NCI-H524 (cell line): ENCODE measurements at places on chromosomes 1 and 21.

- DNase-seq: no peak
Observed at GRCh38 chr1:4119516-4120220, 219.6 kb upstream of the C1orf174 start.

- peak; percentile 4 for DNase-seq
Observed at GRCh38 chr1:153565529-153566374, at the start of gene S100A2. Gene S100A2, minus strand, starts transcription at chr1:153565844. Its CDS starts 1,967 bp downstream, at chr1:153563877.

GRCh38 chr1:182052355-182052754, 9.2 kb downstream of the ZNF648 start:
- DNase-seq: no peak

GRCh38 chr1:31397360-31398095, 15.5 kb upstream of the SERINC2 start:
- no peak for DNase-seq

DNA sequence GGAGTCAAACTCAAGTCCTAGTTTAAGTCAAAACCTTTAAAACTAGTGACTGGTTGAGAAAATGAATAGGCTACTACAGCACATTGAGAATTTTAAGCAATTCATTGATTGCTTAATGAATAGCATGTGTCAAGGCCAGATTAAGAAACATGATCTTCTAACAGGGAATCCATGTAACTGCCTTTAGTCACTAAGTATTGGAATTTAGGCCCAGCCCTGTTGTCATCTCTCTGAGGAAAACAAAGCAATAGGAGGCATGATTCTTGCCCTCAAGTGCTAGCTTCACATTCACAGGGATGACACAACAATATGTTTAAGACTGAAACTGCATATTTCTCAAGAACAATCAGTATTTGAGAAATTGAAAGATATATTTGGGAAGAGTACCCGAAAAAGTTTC, 70.0 kb upstream of the PTGS2 start:
- no peak for DNase-seq

GRCh38 chr1:53367503-53368313, 39.8 kb upstream of the LRP8 start:
- DNase-seq: no peak

GRCh38 chr1:203216274-203217138, 13.0 kb downstream of the CHIT1 start:
- peak; percentile 84 for DNase-seq

DNA sequence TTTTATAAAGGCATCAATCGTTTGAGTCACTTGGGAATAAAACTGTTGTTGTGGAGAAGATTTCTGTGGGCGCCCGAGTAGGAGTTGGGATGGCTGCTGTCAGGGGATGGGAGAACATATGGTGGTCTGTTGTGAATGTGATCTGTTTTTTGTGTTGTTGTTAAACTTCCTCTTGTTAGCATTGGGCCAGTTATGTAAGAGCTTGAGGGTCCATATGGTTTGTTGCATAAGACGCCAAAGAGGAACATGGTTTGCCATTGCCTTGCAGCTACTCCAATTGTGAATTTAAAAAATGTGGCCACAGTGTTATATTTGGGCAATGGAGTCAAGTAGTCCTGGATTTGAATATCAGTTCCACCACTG, 136.1 kb upstream of the JUN start:
- peak; percentile 64 for DNase-seq

DNA sequence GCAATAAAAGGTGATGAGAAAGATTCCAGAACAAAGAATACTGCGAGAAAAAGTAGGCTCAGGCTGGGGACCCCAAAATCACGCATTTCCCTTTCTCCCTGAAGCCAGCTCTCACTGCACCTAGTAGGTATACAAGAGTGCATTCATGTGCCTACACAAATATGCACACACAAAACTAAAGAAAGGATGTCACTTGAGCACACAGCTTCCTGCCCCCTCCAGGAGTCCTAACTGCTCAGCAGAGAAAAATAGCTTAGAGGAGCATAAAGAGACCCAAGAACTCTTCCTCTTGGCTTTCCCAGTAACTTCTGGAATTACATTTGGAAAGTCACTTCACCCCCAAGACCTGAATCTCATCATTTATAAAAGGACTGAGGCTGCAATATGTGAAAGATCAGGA, 38.0 kb downstream of the JAK1 start:
- DNase-seq: no peak

GRCh38 chr1:164562061-164562460, 3.1 kb downstream of the PBX1 start:
- no peak for DNase-seq

- no peak for DNase-seq
Observed at GRCh38 chr1:232308616-232309015, 321.3 kb downstream of the SIPA1L2 start.

GRCh38 chr1:205709059-205709398, 28.7 kb upstream of the SLC45A3 start:
- no peak for DNase-seq

DNA sequence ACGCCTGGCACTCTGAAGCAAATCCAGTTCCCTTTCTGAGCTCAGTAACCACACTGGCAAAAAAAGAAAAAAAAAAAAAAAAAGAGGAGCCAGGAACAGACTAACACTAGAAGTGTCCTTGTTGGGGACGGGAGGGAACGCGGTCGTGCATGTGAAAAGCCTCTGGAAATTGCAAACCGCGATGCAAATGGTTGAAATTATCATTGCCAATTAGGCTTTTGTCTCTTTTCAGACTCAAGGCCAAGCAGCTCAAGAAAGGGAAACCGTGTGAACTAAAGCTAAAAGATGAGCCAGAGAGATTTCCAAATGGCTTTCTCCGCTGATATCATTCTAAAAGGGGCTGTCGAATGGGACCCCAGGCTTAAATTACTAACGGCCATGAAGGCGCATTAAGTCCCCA, 13.5 kb downstream of the TRABD2B start:
- DNase-seq: no peak

DNA sequence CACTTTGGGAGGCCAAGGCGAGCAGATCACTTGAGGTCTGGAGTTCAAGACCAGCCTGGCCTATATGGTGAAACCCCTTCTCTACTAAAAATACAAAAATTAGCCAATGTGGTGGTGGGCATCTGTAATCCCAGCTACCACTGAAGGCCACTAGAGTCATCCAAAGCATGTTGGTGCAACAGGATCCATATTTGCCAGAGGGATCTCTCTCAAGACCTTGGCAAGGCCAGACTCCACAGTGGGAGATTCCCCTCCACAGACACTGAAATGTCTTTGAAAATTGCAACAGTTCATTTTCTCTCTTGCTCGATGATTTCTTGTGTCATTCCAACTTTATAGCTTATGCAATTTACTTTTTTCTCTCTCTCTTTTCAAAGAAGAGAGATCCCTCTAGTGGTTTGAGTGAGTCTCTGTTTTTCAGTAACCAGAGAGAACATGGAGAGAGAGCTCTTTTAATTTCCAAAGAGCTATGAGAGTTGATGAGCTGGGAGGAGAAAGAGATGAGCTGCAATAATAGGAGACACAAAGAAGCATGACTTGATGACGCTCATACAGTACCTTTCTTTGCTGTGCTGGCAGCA, 176.8 kb upstream of the USP25 start:
- no peak for DNase-seq

- DNase-seq: no peak
Observed at GRCh38 chr1:1627261-1627828, 4.6 kb upstream of the MMP23B start.

DNA sequence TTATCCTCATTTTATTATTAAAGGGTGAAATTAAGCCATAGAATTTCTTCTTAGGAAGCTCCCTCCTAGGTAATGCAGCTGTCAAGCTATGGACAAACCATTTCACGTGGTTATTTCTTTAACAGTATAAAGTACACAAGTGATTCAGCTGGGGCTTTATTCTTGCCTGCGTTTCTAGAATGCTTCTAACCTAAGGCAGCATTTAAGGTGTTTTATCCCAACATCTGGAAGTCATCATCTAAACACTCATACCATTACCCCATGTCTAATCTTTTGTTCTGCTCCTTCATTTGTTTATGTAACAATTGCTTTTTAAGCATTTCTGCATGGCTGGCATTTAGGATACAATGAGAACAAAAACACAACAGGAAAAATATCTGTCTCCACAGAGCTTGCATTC, 829.2 kb upstream of the ADAMTS5 start:
- DNase-seq: no peak

GRCh38 chr1:14894811-14895560, 258.6 kb upstream of the TMEM51 start:
- no peak for DNase-seq

DNA sequence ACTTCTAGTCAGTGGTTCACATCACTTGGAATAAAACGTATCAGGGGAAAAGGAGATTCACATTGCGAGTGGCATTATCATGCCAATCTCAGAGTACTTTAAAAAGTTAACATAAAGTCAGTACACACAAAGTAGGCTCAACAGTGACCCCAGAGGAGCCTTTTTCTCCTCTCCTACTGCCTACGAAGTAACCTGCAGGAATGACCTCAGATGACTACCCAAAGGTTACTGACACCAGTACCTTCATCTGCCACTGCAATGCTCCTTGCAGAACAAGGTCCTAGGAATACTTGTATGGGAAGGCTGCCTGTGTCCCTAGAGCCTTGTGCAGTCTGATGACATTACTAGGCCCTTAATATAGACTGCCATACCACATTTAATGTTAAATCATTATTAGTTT, 389.8 kb upstream of the LYPLAL1 start:
- no peak for DNase-seq

GRCh38 chr1:236066828-236067386, 2.0 kb upstream of the NID1 start:
- no peak for DNase-seq

DNA sequence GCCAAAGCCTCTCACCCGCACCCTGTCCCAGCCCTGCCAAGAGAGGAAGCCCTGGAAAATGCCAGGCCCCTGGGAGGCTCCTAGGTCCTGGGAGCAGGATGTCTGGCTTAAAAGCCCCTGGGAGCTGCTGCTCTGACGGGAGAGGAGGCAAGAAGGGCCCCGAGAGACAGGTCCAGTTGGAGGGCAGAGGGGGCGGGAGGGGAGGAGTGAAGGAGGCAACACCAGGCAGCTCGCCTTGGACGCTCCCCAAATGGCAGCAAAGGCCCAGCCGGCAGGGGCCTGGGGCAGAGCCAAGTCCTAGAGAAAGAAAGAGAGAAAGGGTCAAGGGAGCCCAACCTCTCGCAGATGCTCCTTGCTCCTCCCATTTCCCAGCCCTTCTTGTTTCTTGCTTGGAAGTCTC, 6.8 kb downstream of the ETV3L start:
- DNase-seq: no peak

DNA sequence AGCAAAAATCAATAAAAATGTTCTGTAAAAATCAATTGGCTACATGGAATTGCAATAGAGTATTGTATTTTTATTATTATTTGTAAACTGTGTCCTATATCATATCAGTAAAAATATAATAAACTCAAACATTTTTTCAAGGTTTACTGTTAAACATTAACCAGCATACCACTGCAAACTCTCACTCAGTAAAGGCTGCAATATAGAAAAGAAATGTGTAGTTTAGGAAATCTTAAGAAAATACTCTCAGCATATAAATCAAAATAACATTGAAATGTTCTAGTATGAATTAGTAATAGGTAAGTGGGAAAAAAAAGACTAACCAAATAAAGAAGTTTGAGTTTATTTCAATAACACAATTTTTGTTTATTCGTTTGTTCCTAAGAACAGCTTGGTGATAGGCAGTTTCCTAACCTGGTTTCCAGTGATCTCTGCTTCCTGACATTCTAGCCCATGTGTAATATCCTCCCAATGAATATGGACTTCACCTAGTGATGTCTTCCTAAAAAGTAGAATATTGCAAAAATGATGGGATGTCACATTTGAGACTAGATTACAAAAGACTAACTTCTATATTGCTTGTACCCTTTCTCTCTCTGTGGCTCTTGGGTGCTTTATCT, 870.1 kb downstream of the BRINP3 start:
- no peak for DNase-seq

DNA sequence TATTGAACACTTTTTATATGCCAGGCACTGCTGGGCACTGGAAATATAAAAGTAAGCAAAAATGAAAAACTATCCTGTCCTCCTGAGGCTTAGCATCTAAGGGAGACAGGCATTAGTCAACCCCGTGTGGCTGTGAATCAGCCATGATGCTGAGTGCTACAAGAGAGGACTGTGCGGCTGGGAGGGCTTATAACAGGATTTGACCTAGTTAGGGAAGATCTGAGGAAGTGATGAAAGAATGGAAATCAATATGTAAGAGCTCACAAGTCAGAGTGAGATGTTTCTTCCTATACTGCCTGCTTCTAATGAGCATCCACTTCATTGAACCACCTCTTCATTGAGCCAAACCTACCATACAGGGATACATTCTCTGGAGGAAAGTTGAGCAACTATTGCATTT, 15.1 kb downstream of the TRIM45 start:
- DNase-seq: no peak

GRCh38 chr1:209063767-209064659, 519.5 kb upstream of the CAMK1G start:
- DNase-seq: no peak

DNA sequence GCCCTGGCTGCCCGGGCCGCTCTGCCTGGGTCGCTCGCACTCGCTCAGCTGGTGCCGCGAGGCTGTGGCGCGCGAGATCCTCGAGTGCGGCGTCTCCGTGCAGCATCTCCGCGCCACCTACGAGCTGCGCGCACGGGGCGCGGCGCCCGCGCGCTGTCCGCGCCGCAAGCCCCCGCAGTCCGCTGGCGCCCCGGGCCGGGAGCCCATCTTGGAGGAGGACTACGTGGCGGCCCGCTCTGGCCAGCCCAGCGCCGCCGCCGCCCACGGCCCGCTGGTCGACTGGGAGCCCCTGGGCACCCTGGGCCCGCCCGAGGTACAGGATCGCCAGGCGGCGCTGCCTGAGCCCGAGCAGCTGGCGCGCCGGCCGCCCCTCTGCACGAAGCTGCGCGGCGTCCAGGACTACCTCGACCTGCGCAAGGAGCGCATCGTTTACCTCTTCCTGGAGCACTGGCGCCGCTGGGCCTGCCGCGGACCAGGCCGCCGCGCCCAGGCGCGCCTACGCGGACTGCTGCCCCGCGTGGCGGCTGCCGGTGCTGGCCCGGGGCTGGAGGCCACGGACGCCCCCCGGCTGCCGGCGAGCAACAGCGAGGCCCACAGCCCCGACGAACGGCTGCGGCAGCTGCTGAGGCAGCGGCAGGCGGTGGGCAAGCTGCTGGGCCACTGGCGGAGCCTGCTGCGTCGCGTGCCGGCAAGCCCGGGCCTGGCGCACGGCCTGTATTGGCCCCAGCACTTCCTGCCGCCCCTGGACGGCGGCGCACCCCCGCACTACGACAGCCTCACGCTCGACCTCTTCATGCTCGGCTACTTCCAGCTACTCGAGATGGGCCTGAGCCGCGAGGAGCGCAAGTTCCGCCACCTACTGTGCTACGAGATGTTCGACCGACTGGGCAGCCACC, 10.9 kb downstream of the TNFRSF25 start:
- no peak for DNase-seq

DNA sequence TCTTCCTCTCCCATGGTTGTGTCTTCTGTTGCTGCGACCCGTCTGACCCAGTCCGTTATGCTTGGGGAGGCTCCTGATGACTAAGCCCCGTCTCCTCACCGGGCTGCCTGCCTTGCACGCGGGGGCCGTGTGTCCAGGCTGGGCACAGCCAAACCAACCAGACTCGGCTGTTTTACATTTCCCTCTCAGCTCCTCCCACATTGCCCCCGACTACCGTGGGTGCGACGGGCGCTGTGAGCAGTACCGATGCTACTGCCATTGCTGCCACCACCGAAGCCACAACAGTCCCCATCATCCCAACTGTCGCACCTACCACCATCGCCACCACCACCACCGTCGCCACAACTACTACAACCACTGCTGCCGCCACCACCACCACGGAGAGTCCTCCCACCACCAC, 46.0 kb upstream of the CNTN2 start:
- no peak for DNase-seq
